ENCODE measurements at places on chromosomes 6 and 20. TPM values are rescaled to one million over a fixed set of nuclear protein-coding genes. Genes with fewer than 3 reads are reported as not detected.

DNA sequence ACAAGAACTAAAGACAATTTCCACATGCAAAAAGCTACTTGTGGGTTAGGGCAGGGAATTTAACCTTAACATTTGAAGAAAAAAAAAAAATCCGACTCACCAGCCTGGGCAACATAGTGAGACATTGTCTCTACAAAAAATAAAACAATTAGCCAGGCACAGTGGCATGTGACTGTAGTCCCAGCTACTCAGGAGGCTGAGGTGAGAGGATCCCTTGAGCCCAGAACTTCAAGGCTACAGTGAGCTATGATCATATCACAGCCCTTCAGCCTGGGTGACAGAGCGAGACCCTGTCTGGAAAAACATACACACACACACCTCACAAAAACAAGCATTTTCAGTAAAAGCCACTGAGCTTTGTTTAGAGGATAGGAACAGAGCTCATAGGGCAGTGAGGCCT lies 56.2 kb downstream of the ARHGAP18 start:
- H3K4me1 ChIP-seq, result 0 out of 2 replicates have a peak, but pooled peaks cover 13% of the 10 kb centered on the region
- H3K36me3 ChIP-seq, result no peaks in the 10 kb centered on the region
- no peak overlapping the region for H3K27ac ChIP-seq
- no peak overlapping the region for H3K4me3 ChIP-seq
- DNase-seq, result no peak

- H3K4me1 ChIP-seq, result no peaks in the 10 kb centered on the region
- H3K27ac ChIP-seq, result no peak overlapping the region
- H3K4me3 ChIP-seq, result no peak overlapping the region
- H3K27me3 ChIP-seq, result no peaks in the 10 kb centered on the region
- H3K36me3 ChIP-seq, result no peaks in the 10 kb centered on the region
Measured at GRCh38 chr6:47402081-47402480, 75.5 kb upstream of the CD2AP start.

GRCh38 chr6:130161683-130162404 lies 60.9 kb downstream of the SAMD3 start:
- H3K4me3 ChIP-seq, result no peak overlapping the region
- H3K4me1 ChIP-seq, result no peaks in the 10 kb centered on the region
- no peaks in the 10 kb centered on the region for H3K27me3 ChIP-seq

DNA sequence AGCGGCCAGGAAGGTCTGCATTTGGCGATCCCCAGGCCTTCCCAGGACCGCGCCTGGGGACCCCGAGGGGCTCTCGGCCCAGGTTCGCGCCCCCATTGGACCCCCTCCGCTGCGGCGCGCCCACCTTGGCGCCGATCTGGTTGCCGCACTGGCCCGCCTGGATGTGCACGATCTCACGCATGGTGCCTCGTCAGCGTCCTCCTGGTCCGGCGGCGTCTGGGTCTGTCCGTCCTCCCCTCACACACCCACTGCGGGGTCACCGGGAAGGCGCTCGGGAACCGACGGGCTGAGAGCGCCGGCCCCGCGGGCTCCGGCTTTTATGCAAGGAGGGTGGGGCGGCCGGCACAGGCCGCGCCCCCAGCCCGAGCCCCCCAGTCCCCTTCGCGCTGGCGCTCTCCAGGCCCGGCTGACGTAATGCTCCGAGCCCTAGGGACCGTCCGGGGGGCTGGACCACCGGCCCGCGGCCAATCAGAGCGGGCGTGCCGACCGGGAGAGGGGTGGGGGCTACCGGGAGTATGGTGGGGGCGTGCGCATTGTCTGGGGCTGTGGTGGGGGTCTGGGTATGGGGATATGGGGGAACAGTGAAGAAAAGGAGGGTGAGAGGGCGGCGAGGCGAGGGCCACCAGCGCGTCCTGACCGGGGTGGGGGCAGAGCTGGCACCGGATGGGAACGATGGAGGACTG lies at the start of gene TUBB2B:
TSS of gene TUBB2B (minus strand) at position 291 of the 683 bp plus-strand sequence. CDS start at position 181, 110 bp downstream.
- no peak within 1 kb of the TSS for H3K27ac ChIP-seq
- H3K4me1 ChIP-seq, result no peaks in the 10 kb centered on the region
- H3K27me3 ChIP-seq, result peaks cover 40% of the 10 kb centered on the region
- no peaks in the 10 kb centered on the region for H3K36me3 ChIP-seq
- peak within 1 kb of the TSS; percentile 64 for H3K4me3 ChIP-seq

- H3K4me3 ChIP-seq, result no peak overlapping the region
- peak; percentile 64 for DNase-seq
- H3K27me3 ChIP-seq, result no peaks in the 10 kb centered on the region
- H3K27ac ChIP-seq, result no peak overlapping the region
- no peaks in the 10 kb centered on the region for H3K36me3 ChIP-seq
Measured at GRCh38 chr20:15930311-15931305, 642.6 kb downstream of the KIF16B start.

DNA sequence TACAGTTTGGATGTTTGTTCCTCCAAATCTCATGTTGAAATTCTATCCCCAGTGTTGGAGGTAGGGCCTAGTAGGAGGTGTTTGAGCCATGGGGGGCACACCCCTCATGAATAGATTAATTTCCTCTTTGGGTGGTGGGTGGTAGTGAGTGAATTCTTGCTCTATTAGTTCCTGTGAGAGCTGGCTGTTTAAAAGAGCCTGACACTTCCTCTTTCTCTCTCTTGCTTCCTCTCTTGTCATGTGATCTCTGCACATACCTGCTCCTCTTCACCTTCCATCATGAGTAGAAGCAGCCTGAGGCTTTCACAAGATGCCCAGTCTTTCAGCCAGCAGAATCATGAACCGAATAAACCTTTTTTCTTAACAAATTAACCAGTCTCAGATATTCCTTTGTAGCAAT lies 340.2 kb upstream of the CHD6 start:
- H3K4me3 ChIP-seq, result no peak overlapping the region
- H3K4me1 ChIP-seq, result no peaks in the 10 kb centered on the region
- H3K36me3 ChIP-seq, result no peaks in the 10 kb centered on the region

Gene CGA
- 8.9 TPM for polyA plus RNA-seq

Gene RPS6KA2
- polyA plus RNA-seq, result 44.0 TPM

Gene SLC32A1
- not detected for polyA plus RNA-seq

Gene BHLHE23
- not detected for polyA plus RNA-seq

Gene ENPP5
- 0.24 TPM for polyA plus RNA-seq

Data from GM23248 (cell line).